NCI-H2081 (cell line): ENCODE measurements at places on chromosomes 16 and 17.

DNA sequence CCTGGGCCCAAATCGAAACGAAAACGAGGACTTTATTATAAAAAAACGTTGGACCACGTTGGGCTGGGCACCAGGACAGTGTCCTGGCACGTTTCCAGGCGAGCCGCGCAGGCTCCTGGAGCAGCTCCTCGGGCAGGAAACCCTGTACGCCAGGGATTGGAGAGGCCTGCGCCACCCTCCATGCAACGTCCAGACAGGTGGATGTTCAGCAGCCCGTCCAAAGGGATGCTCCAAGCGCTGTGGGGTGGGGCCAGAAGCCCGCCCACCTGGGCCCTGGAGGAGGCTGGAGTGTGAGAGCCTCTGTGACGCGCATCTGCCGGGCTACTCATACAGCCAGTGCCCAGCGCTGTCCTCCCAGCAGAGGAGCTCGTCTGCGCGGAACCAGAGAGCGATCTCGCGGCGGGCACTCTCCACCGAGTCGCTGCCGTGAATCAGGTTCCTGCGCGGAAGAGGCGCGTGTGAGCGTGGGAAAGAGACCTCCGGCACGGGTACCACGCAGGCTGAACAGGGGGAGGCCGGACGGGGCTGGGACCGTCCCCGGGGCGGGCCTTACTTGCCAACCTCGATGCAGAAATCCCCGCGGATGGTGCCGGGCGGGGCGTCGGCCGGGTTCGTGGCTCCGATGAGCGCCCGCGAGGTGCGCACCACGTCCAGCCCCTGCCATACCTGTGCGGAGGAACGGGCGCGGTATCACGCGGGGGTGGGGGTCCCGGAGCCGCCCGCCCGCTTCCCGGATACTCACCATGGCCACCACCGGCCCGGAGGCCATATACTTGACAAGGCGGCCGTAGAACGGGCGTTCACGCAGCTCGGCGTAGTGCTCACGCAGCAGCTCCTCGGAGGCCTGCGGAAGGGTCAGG lies 785 bp downstream of the NME3 start:
- peak; percentile 88 for DNase-seq

DNA sequence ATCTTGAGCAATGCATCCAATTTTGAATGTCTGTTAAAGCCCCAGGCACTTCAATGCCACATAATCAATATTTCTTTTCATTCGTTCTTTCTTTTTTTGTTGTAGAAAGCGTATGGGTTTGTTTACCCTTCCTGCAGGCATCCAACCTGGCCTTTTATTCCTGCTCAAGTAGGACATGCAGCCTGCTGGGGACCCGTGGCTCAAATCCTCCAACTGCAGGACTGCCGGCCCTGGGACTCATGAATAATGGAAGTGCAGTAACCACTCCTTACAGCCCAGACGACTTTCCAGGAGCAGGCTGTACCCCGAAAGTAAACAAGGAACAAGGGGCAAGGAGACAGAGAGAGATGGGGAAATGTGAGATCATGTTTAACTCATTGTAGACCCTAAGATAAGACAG lies 126.4 kb downstream of the SALL1 start:
- no peak for DNase-seq

DNA sequence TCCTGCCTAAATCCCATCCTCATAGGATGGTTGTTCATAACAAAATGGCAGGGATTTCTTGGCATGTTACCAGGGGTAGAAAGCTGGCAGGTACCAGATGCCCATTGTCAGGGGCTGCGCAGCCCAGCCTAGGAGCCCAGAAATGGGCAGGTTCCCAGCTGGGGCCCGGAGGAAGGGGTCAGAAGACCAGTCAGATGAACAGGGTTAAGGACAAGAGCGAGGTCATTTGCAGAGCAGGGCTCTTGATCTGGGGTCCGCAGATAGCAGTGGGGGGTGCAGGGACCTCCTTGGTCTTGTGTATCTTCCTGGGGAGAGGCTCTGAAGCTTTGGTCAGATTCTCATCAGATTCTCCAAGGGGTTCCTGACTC lies 52.3 kb upstream of the CDC42EP4 start:
- no peak for DNase-seq

GRCh38 chr16:57238682-57239081 lies 6.4 kb upstream of the ARL2BP start:
- DNase-seq: no peak

DNA sequence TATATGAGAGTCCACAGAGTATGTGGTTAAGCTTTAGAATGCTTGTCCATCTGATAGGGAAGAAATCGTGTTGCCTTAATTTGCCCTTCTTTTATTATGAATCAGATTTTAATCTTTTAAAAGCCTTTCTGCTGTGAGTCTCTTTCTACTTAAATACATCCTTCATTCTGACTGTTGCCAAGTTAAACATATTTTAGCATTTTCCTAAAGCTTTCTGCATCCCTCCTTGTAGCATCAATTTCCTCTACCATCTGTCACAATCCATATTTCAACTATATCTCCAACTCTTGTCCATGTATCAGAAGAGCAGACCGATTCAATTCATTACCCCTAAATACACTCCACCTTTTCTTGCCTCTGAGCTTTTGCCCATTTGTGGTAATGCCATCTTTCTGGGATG lies 20.5 kb upstream of the FA2H start:
- DNase-seq: no peak

GRCh38 chr17:56648806-56649205 lies 55.3 kb downstream of the NOG start:
- no peak for DNase-seq

DNA sequence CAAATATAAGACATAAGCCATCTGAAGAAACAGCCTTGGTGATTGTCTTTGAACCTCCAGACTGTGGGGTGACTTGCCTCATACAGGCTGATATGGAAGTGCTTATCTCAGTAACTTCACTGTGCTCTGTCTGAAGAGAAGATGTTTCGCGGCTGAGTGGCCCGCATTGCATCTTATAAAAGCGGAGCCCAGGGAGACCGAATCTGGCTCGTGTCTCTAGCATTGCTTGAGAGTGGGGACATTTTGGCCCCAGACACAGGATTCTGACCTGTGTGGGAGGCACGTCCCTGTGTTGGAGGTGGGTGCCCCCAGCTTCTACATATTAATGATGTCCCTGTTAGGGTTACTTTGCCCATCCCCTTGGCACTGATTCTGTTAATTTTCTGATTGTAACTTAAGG lies 66.4 kb downstream of the METRNL start:
- DNase-seq: no peak

DNA sequence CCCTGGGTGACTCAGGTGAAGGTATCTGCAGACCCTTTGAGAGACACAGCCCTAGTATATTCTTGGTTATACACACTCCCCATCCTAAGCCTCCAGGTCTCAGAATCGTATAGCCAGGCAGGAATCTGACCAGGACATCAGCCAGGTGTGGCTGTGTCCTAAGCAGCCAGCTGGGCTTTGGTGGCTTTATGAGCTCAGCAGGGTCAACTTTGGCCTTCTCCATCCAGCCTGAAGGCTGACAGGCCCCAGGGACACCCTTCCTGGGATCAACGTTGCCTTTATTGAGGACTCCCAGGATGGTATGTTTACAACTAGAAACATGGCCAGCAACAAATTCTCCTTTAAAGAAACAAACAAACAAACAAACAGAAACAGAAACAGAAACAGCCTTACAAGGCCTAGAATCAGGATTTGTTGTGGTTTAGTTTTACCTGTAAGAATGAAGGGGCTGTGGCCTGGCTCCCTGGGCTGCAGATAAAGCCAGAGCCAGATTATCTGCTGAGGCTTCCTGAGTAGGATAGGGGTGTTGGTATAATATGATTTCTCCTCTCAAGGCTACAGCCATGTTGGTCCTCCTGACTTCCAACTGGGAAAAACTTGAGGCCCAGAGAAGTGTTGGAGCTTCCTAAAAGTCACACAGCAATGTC lies 8.5 kb downstream of the KIF19 start:
- DNase-seq: no peak

DNA sequence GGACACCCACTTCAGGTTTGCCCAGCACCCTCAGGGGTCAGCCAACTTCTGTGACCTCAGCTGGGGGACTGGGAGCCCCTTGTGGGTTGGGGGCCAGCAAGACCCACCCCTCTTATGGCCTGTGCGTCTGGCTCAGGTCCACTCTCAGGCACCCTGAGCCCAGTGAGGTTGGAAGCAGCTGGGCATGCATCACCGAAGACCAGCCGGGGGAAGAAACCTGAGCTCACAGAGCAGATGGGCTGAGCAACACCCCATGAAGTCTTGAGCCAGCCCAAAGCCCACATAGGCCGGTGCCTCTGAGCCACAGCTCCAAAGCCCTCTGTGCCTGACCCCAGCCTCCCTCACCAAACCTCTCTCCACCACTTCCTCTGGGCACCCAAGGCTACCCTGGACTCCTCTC lies 166.7 kb downstream of the RBFOX3 start:
- DNase-seq: no peak

DNA sequence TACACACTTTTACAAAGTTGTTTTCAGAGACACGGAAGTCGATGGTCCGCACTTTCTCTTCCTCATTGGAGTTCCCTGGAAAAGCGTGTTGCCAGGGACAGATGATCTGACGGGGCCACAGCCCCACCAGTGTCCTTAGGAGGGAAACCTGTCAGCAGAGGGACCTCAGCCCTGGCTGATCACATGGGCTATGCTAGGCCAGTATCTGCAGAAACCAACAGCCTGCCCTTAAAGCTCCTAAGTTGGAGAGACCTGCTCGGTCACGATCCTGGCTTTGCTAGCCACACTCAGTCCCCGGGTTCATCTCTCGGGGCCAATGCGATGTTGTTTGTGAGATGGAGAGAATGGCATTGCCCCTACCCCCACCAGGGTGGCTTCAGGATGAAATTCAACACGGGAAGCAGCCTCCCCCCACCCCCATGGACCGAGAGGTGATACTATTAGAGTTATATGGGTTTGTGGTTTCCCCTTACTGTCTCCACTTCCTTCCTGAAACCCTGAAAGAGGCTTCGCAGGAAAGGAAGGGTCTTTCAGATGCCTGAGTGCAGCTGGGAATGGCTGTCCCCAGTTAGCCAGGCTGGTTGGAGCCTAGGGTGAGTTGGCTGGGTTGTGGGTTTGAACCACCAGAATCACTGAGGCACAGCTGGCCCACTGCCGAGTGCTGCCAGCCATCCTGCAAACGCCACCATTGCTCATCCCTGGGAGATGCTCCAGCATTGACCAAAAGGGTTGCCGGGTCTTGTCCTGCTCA lies 16.6 kb downstream of the RMI2 start:
- DNase-seq: no peak
